ENCODE measurements at places on chromosomes 11 and 22.

- no peak for DNase-seq
Observed at GRCh38 chr11:44780940-44781631, 54.3 kb downstream of the TSPAN18 start.

DNA sequence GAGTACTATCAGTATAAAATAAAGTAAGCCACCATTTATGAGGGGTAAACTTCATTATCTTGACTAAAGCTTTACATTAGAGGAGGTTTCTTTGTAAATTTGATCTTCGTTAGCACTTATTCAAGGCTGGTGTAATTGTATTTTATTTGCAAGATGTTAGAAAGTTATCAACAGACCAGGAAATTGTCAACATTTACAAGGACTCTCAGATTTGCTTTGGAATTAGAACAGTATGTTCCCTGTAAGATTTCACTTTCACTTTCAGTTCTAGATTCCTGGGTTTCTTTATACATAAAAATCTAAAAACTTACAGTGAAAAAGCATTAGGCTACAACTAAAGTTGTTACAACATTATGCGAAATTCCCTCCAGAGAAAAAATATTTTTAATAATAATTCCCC is 4.6 kb upstream of the BIRC3 start:
- DNase-seq = no peak

GRCh38 chr11:131146827-131147490 is 223.5 kb upstream of the NTM start:
- no peak for DNase-seq

DNA sequence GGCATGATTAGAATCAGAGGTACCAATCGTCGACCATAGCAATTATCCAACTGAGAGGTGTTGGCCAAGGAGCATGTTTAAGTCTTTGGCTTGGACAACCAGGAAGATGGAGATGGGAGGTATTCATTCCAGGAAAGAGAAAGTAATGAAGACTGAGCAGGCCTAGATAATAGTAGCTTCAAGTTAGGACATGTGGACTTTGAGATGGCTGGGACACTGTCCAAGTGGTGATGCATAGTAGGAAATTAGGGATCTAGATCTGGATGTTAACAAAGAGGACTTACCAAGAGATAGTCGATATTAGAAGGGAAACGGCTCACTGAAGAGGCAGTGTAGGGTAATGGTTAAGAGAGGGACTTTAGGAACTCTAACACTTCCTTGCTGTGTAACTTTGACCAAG is 266.7 kb downstream of the FAM76B start:
- no peak for DNase-seq

- peak; percentile 84 for DNase-seq
Observed at GRCh38 chr22:46507451-46508425, 29.7 kb downstream of the CELSR1 start.

DNA sequence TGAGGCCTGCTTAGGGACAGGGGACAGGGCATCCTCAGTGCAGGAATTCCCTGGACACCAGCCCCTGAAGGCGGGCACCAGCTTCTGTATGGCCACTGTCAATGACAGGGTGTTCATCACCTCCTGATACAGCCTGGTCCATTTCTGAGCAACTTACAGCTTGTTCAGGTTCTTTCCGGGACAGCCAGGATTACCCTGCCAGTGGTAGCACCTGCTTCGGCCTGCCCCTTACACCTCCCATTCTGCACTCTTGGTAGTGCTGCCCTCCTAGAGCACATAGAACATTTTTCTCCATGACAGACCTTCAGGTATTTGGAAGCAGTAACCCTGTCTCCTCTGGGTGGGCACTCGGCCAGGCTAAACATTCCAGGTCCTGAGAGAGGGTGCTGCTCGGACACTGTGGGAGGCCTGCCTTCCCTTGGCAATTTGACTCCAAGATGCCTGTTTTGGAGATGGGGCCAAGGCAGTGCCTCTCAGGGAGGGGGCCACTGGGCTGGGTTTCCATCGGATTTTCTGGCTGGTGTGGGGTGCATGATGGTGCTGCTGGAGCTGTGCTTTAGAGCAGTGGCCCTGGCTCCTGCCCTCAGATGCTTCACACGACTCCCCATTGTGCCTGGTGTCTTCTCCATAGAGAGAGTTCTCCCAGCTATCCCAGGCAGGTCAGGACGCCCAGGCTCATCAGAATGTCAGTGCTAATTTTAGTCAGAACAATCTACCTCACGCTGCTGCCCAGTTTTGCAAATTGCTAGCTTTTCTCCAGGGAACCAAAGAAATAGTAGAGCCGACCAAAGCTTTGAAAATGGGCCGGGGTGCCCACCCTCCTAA is 1.2 kb downstream of the GAL3ST3 start:
- DNase-seq = peak; percentile 34

DNA sequence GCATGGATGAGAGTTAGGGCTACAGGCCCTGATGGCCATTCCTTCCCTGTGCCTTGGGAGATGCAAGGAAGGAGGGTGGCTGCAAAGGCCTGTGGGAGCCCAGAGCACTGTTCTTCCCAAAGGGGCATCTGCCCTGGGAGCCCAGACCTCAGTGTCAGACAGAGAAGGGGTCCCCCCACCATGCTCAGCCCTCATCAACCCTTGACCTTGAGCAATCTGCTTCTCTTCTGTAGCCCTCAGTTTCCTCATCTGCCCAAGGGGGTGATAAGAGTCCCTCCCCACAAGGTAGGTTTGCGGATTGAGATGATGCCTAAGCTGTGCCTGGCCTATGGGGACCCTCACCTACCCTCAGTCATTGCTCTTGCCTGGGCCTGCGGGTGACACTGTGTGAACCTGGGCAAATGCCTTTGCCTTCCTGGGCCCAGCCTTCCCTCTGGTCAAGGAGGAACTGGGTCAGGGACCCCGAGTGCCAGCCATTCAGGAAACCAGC is 47.5 kb downstream of the IGLL5 start:
- no peak for DNase-seq

DNA sequence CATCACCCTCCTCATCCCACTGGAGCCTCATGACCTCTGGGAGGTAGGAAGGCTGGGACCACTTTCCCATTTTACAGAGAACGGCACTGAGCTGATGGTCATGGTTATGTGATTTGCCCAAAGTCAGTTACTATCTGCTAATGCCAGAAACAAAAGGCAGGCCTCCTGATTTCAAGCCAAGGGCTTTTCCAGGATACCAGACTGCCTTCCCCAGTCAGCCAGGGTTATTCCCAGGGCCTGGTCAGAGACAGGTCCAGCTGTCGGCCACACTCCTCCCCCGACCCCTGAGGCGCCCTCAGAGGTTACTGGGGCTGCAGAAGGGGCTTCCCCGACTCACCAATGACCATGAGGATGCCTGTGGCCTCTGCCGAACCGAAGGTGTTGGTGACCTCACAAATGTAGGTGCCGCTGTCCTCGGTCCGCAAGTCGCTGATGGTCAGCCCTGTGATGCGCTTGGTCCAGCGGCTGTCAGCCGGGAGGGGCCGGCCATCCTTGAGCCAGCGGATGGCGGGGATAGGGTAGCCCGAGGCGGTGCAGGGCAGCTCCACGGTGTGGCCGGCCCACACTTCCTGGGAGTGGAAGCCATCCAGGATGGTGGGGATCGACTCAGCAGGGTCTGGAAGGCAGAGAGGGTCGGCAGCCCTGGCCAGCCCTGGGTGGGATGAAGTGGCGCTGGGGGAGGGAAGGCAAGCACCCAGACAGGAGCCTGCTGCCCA is 197.0 kb downstream of the CEP164 start:
- no peak for DNase-seq

Data from H7 (cell line).